ENCODE measurements at places on chromosomes 2 and 18. TPM values are rescaled to one million over a fixed set of nuclear protein-coding genes. Genes with fewer than 3 reads are reported as not detected.

The TCF23 gene
- total RNA-seq: not detected

The HOXD12 gene
- total RNA-seq: not detected

The CGREF1 gene
- total RNA-seq: not detected

The SLC5A7 gene
- not detected for total RNA-seq

The SLC20A1 gene
- 130 TPM for total RNA-seq

The CD226 gene
- total RNA-seq: 74.8 TPM

The HOXD4 gene
- total RNA-seq: not detected

The CDK5R2 gene
- not detected for total RNA-seq

The RAB6D gene
- not detected for total RNA-seq

The CDCA7 gene
- total RNA-seq: 1.6 TPM

The SERPINB12 gene
- not detected for total RNA-seq

The RAB3GAP1 gene
- 37.0 TPM for total RNA-seq

The RIT2 gene
- total RNA-seq: not detected

The CNRIP1 gene
- not detected for total RNA-seq

The ABCB11 gene
- total RNA-seq: not detected

The SKA1 gene
- total RNA-seq: 0.08 TPM

The NEURL3 gene
- total RNA-seq: not detected

The GPR75 gene
- 2.0 TPM for total RNA-seq

The HOXD9 gene
- total RNA-seq: not detected

The PCBP1 gene
- 228 TPM for total RNA-seq

The LRRC30 gene
- not detected for total RNA-seq

The CAPN14 gene
- 0.20 TPM for total RNA-seq

The LIPG gene
- total RNA-seq: not detected

The AGXT gene
- total RNA-seq: not detected

The SRD5A2 gene
- not detected for total RNA-seq

The REG3A gene
- total RNA-seq: not detected

The G6PC2 gene
- total RNA-seq: not detected

The MDH1B gene
- total RNA-seq: 0.31 TPM

The GPR55 gene
- 3.8 TPM for total RNA-seq

The MARCO gene
- total RNA-seq: 0.22 TPM

The CNGA3 gene
- total RNA-seq: not detected

The NEU4 gene
- total RNA-seq: 6.8 TPM

The BCL2L11 gene
- total RNA-seq: 48.6 TPM

The DSG4 gene
- total RNA-seq: not detected

The HMSD gene
- not detected for total RNA-seq

The MRPL53 gene
- total RNA-seq: 39.5 TPM

The BCL11A gene
- 3.3 TPM for total RNA-seq

The MAB21L4 gene
- not detected for total RNA-seq

The RHBDD1 gene
- 43.8 TPM for total RNA-seq

The DGKD gene
- 156 TPM for total RNA-seq

The ABCG5 gene
- total RNA-seq: not detected

The HAAO gene
- total RNA-seq: not detected

The CPLX4 gene
- not detected for total RNA-seq

The KIAA2012 gene
- total RNA-seq: not detected

The ALKAL2 gene
- total RNA-seq: not detected

The AMER3 gene
- not detected for total RNA-seq

The CCDC68 gene
- not detected for total RNA-seq

The CFAP65 gene
- not detected for total RNA-seq

The ABCG8 gene
- total RNA-seq: not detected

The SOS1 gene
- 16.9 TPM for total RNA-seq

The LYPD1 gene
- not detected for total RNA-seq

The VIT gene
- not detected for total RNA-seq

The CYP27C1 gene
- not detected for total RNA-seq

The RBM44 gene
- 2.8 TPM for total RNA-seq

The SERPINB4 gene
- not detected for total RNA-seq

The SP5 gene
- total RNA-seq: not detected
